HFFc6 (cell line): ENCODE measurements at places on chromosomes 13 and 19. TPM values are rescaled to one million over a fixed set of nuclear protein-coding genes. Genes with fewer than 3 reads are reported as not detected.

DNA sequence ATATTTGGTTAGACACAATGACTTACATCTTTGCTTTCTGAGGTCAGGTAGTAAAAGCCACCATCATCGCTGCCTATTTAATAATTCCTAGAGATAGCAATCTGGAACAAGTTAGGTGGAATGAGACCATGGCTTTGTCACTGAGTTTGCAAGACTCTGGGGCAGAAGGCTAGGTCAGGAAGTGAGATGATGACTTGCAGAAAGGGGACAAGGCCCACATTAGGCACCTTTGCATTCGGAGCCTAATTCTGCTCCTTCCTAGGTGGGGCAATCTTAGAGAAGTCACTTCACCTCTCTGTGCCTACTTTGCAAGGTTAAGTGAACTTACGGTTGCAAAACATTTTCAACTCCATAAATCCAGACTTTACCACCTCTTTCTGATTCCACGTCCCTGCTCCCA is 10.3 kb downstream of the EDDM13 start:
- DNase-seq = no peak

DNA sequence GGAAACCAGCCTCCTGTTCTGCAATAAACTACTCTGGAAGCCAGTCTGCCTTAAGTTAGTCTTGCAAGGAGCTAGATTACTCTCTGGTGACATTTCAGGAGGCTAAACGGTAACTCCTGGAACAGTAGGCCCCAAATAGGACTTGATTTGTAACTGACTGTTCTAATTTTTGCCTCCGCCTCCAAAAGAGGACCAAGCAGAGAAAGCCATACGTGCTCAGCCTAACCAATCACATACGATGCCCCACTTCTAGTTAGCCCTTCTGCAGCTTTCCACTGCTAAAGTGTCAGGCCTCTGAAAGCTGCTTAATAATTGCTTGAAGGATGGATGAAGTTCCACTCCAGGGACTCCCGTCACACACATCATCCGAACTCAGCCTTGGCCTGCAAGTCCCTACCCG is 744 bp downstream of the ZNF805 start:
- DNase-seq = no peak

FXYD1 gene
- 0.92 to 2.6 TPM in 2 of 3 replicates, not detected in the other for total RNA-seq

ACER1 gene
- not detected in 3 replicates for total RNA-seq

DNA sequence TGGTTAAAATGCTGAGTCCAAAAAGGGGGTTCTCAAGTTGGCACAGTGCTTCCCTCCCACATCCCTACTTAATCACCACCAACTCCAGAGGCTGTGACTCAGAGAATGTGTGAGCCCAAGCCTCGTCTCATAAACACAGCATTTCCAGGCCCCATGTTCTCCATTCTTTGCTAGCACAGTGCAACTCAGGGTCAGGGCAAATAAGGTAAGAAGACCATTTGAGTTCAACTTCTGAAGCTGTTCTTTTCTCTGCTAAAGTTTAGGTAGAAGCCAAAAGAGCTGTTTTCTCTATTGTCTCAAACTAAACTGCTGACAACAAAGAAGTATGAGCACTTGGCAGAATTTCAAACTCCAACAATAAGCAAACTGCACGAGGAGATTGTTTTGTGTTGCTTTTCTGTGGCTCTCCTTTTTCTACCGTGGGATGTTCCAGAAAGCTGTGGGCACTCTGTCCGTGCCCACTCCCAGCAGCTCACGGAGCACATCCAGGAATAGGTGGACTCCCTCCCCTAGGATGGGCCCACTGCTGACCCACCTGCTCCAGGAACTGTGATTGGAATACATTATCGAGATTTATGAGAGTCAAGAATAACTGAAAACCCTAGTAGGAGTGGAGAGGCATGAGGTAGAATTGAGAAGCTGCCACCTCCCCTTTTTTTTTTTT is 494.3 kb downstream of the COG6 start:
- DNase-seq = peak; percentile 57

DNA sequence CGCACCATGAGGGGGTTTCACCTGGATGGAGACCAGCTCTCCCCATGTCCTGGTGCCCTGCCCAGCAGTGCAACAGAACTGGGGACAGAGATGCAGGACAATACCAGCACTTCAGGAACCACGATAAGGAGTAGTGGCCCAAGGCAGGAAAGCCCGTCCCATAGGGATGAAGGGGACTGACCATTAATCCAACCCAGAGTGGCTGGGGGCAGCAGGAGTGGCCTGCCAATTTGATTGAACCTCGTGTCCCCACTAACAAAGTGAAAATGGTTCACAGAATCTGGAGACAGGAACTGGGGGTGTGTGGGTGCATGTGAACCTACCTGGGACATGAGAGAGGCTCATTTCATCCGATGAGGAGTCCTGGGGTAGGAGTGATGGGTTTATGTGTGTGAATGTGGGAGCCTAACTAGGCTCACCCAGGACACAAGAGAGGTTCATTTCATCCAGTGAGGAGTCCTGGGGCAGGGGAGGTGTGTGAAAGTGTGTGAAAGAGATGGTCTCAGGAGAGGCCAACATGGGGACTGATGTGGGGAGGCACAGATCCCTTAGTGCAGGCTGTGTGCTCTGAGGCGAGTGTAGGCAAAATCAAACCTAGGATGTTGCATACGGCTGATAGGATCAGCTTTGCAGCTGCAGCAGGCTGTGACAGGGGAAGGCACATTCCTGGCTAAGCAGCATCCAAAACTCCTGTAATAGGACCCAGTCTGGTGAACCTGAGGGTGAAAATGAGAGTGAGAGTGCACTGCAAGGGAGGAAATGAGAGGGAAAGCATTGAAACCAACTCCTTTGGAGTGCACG is 98.2 kb downstream of the ZNF429 start:
- no peak for DNase-seq

OR7G1 gene
- not detected in 3 replicates for total RNA-seq

DNA sequence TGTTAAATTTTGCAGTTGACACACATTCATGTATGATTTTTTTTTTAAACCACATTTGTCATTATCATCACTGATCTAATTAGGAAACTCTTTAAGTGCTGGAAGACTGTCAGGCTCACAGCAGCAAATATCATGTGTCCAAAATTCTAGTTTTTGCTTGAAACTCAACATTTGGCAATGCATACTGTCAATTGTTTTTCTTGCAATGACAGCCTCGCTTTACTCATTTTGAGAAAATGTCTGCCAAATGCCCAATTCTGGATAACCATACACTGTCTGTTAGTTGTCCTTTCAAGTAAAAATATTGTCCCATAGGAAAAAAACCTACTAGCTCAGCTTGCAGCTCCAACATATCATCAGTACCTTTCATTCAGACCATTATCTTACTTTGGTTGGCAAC is 523.9 kb upstream of the ARGLU1 start:
- no peak for DNase-seq

DNA sequence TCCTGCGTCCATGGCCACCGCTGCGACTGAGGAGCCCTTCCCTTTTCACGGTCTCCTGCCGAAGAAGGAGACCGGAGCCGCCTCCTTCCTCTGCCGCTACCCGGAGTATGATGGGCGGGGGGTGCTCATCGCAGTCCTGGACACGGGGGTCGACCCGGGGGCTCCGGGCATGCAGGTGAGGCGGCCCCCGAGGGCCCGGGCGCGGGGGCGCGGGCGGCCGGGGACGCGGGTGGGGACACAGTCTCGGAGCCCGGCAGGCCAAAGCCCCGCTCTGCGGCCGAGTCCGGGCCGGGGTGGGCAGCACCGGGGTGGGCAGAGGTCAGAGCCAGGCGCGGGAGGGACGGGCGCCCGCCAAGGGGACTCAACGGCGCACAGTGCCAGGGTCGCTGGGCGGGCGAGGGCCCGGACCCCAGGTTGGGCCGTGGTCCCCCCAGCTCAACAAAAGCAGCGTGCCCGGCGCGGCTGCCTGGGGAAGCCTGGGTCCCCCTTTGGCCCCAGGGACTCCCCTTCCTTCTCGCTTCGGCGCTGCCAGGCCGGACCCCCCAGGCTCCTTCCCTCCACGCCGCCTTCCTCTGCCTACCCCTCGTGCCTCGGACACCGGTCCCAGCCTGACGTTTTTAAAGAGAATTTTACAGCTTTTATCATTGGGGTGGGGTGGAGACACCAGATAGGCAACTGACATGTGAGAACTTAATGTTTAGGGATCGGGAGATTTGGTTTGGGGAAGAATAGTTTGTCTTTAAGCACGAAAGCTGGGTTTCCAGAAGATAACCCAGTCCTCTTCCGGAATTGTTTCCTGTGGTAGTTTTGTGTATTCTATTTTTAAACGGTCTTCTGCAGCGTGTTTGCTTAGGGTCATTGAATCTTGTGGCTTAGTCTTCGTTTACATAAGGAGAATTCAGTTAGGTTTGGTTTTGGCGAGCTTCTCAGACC is 509 bp downstream of the TPP2 start:
- DNase-seq = peak; percentile 15

- DNase-seq = no peak
Observed at GRCh38 chr19:18009412-18010066, 1.6 kb downstream of the ARRDC2 start.

- DNase-seq = no peak
Observed at GRCh38 chr13:74869846-74870245, 612.1 kb downstream of the TBC1D4 start.

- no peak for DNase-seq
Observed at GRCh38 chr13:30735025-30735871, at the start of gene ALOX5AP. Gene ALOX5AP (plus strand): TSS chr13:30735543. CDS start chr13:30735606, 63 bp downstream.

IGFL2 gene
- total RNA-seq = not detected in 3 replicates

KIR3DL1 gene
- not detected in 3 replicates for total RNA-seq

- DNase-seq = peak; percentile 47
Observed at GRCh38 chr13:46530084-46530935, 22.7 kb upstream of the LRCH1 start.

DNA sequence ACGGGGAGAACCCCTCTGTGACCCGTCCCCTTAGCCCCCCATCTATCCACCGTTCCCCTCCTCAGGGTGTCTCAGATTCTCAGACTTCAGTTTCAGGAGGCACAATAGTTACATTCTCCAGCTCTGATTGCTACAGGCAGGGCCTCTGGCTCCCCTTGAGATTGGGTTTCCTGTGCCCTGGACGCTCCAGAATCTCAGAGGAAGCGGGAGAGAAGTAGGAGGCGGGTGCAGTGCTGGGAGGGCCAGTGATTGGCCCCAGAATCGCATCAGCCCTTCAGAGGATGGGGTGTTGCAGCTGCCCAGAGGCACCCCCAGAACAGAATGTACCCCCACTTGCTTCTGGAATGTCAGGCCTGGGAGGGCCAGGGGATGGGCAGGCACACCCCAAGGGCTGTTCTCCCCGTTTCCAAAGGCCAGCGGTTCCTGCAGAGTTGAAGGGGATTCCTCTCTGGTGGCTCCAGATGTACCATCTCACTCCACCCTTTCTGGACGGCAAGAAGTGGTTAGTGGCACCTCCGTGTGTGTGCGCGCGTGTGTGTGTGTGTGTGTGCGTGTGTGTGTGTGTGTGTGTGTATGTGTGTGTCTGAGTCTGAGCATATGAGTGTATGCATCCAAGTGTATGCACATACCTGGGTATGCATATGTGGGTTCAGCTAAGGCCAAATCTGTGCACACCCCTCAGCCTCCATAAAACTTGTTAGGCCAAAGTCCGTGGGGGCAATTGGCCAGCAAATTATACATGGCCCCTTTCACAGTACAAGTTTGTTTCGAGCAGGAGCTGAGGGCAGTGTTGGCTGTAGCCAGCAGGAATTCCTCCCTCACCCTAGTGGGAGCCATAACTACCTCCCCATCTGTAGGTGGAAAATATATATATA is 35.5 kb downstream of the LYL1 start:
- no peak for DNase-seq

TINCR gene
- total RNA-seq = 0.18 and 0.34 TPM in 2 replicates

- DNase-seq = no peak
Observed at GRCh38 chr19:45881082-45881908, 4.6 kb downstream of the IRF2BP1 start.

FCHO1 gene
- total RNA-seq = 0.37 and 0.60 TPM in 2 replicates

DNA sequence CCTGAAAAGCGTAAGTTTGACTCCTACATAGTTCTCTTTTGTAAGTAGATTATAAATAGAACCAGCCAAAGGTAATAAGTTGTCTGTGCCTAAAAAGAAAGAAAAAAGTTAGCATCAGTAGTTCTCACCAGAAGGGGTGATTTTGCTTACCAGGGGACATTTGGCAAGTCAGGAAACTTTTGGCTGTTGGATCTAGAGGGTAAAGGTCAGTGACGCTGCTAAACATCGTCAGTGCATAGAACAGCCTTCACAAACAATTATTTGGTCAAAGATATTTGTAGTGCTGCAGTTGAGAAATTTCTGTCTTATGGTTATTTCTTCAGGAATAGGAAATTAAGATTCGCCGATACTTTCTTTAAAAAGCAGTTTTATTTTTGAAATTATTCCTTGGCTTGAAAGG is 2.0 kb downstream of the USPL1 start:
- DNase-seq = no peak

DNA sequence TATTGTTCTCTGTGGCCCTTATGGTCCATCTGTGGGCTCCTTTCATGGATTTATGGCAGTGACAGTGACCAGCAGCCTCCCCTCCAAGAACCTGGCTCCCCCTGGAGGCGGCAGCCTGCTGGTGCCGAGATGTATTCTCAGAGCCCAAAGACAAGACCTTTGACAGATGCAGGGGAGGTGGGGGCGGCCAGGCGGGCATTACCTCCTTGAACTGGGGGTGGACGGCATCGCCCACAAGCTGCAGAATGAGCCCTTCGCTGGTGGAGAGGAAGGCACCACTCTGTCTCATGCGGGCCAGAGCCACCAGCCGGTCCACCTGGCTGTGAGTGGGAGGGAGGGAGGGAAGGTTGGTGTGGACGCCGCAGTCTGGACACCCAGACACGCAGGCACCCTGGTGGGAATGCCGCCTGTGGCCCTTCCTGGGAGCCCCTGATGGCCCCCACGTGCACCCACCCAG is 6.6 kb downstream of the ISOC2 start:
- peak; percentile 37 for DNase-seq

DNA sequence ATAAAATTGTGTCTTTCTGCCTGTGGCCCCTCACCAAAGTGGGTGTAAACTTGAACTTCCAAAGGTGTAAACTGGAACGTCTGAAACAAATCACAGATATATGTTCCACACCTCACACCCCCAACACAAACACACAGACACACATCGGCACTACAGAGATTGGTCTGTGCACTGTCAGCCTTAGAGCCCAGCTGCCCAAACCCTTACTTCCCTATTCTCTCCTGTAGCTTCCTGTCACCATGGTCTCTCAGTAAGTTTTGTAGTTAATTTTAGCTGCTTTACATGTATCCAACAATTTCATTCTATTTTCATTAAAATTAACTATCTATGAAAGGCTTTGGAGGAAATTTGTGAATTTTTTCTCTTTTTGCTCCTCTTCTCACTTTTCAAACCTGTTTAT is 5.4 kb downstream of the TM9SF2 start:
- DNase-seq = no peak

GRCh38 chr13:30352121-30352520 is 44.8 kb upstream of the KATNAL1 start:
- no peak for DNase-seq

LHB gene
- 0.46 TPM in 1 of 2 replicates, not detected in the other for total RNA-seq
